ENCODE measurements at places on chromosomes 2 and 18. TPM values are rescaled to one million over a fixed set of nuclear protein-coding genes. Genes with fewer than 3 reads are reported as not detected.

GRCh38 chr18:79396431-79397246 is 909 bp downstream of the NFATC1 start:
- peaks cover 7% of the 10 kb centered on the region for H3K36me3 ChIP-seq
- H3K27me3 ChIP-seq, result peaks cover 14% of the 10 kb centered on the region
- DNase-seq, result peak; percentile 56
- H3K27ac ChIP-seq, result no peak overlapping the region
- peak overlapping the region; percentile 31 for H3K4me3 ChIP-seq

SERPINB3 gene
- total RNA-seq, result not detected

DNA sequence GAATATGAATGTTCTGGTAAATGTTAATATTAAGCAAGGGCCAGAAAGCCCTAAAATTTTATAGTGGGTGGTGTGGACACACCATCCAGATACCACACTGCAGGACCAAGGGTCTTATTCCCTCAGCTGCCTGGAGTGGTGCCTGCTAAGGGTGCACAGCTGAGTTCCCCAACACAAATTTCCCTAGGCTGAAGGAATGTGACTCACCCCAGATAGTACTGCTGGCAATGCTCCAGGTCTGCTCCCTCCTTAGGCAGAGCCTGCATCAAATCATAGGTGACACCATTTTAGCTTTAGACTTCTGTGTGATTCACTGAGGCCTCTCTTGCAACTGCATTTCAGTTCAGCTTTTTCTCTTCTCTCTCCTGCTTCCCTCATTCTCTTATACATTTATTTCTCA is 321.1 kb downstream of the SATB2 start:
- H3K4me1 ChIP-seq, result no peaks in the 10 kb centered on the region
- no peak overlapping the region for H3K27ac ChIP-seq
- H3K27me3 ChIP-seq, result no peaks in the 10 kb centered on the region
- H3K36me3 ChIP-seq, result no peaks in the 10 kb centered on the region
- no peak overlapping the region for H3K4me3 ChIP-seq
- DNase-seq, result no peak

GRCh38 chr2:11657646-11658045 is 12.3 kb downstream of the NTSR2 start:
- no peaks in the 10 kb centered on the region for H3K4me1 ChIP-seq
- H3K4me3 ChIP-seq, result no peak overlapping the region
- H3K27me3 ChIP-seq, result no peaks in the 10 kb centered on the region

DNA sequence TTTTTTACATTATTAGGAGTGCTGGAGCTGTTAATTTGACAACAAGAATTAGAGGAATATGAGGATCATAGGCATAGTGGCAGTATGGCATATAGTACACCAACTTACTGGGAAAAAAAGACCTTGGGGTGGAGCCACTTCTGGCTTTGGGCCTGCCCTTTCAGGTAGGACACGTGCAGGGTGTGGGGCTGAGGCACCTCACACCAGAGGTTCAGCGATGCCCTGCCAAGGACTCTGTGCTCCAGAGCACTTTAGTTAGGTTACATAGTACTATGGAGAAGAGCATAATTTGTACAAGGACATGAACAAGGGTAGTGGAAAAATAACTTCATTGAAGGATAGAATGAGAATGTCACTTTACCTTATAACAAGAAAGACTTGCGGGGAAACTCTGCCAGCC is 77.1 kb upstream of the CD302 start:
- no peak overlapping the region for H3K4me3 ChIP-seq
- peak; percentile 25 for DNase-seq
- no peaks in the 10 kb centered on the region for H3K27me3 ChIP-seq
- H3K4me1 ChIP-seq, result no peaks in the 10 kb centered on the region
- H3K36me3 ChIP-seq, result peaks cover 48% of the 10 kb centered on the region
- no peak overlapping the region for H3K27ac ChIP-seq

OSBPL1A gene
- 0.99 TPM for total RNA-seq

Data from activated CD8-positive, alpha-beta T cell treated with anti-CD3 and anti-CD28 coated beads, Interleukin-2, amount 10 ng/mL, durations not matched to agents 7 days and 5 days (primary cell).